Stimulated activated CD4-positive, alpha-beta T cell treated with anti-CD3 and anti-CD28 coated beads, TNF-alpha, amount 100 ng/mL, for 24 hours (primary cell): ENCODE measurements at places on chromosomes 6 and 20.

GRCh38 chr6:142152746-142153145, 5.7 kb downstream of the VTA1 start:
- no peak for DNase-seq

- DNase-seq: no peak
Observed at GRCh38 chr20:22688485-22688884, 104.1 kb upstream of the FOXA2 start.

- no peak for DNase-seq
Observed at GRCh38 chr20:8435285-8436035, 303.4 kb downstream of the PLCB1 start.

- no peak for DNase-seq
Observed at GRCh38 chr6:108355120-108355519, 60.3 kb downstream of the AFG1L start.

DNA sequence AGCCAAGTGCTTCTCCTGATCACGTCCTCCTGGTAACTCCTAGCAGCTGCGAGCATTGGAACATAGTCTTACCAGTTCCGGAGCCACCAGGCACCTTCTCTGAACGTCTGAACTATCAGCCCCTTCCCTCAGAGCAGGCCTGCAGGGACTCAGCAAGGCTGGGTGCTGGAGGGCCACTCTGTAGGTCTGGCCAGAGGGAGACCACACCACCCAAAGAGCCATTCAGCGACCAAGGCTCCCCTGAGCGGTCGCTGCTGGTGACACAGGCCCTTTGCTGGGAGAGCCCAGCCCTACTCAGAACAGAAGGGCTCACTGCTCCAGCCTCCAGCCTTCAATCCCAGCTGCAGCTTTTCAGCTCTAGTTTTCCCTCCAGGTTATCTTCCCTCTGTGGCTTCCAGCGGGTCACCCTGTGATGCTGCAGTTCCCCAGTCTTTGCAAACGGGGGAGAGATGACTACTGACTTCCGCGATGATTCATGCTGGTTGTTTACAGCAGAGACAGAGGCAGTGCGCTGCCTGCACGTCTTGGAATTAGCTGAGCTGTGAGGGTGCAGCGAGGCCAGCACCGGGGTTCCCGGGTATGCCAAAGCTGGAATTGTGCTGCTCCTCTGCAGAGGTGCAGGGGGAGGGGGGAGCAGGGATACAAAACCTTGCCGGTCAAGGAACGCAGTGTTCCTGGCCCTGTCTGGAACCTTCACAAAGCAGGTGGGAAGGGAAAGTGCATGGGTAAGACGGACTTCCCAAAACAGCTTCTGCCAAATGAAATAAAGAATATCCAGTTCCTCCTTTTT, 161.4 kb downstream of the LY86 start:
- DNase-seq: no peak

GRCh38 chr6:38337819-38338465, 301.8 kb downstream of the BTBD9 start:
- DNase-seq: no peak

GRCh38 chr6:81763051-81763450, 10.6 kb upstream of the TENT5A start:
- no peak for DNase-seq

- DNase-seq: no peak
Observed at GRCh38 chr6:129785047-129785755, 75.2 kb upstream of the ARHGAP18 start.

- no peak for DNase-seq
Observed at GRCh38 chr20:33322456-33322855, 39.4 kb downstream of the BPIFB1 start.

GRCh38 chr20:11853359-11853758, 64.3 kb upstream of the BTBD3 start:
- no peak for DNase-seq

DNA sequence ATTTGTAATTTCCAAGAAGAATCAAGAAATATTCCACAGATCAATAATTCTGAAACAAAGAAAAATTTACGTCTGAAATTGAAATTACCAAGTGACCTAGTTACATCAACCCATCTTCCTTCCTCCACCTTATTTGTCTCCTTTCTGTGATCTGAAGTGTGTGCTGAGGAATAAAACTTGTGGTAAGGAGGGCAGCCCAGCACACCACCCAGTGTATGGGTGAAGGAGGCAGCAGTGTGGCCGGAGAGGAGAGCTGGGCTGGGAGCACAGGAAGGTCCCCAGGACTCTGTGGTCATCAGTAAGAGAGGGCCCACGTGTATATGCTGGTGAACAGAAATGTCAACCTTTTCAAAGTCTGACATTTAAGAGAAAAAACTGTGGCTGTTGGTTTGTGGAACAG, 11.3 kb upstream of the CCR6 start:
- no peak for DNase-seq

- DNase-seq: no peak
Observed at GRCh38 chr6:108738684-108739416, 109.4 kb upstream of the ARMC2 start.

DNA sequence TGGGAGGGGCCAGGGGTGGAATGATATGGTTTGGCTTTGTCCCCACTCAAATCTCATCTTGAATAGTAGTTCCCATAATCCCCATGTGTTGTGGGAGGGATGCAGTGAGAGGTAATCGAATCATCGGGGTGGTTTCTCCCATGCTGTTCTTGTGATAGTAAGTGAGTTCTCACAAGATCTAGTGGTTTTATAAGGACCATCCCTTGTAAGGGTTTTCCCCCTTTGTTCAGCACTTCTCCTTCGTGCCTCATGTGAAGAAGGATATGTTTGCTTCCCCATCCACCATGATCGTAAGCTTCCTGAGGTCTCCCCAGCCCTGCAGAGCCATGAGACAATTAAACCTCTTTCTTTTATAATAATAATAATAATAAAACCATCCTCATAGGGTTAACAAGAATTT, 88.8 kb upstream of the PRND start:
- DNase-seq: no peak

GRCh38 chr6:122563364-122564052, 46.7 kb upstream of the PKIB start:
- DNase-seq: no peak

DNA sequence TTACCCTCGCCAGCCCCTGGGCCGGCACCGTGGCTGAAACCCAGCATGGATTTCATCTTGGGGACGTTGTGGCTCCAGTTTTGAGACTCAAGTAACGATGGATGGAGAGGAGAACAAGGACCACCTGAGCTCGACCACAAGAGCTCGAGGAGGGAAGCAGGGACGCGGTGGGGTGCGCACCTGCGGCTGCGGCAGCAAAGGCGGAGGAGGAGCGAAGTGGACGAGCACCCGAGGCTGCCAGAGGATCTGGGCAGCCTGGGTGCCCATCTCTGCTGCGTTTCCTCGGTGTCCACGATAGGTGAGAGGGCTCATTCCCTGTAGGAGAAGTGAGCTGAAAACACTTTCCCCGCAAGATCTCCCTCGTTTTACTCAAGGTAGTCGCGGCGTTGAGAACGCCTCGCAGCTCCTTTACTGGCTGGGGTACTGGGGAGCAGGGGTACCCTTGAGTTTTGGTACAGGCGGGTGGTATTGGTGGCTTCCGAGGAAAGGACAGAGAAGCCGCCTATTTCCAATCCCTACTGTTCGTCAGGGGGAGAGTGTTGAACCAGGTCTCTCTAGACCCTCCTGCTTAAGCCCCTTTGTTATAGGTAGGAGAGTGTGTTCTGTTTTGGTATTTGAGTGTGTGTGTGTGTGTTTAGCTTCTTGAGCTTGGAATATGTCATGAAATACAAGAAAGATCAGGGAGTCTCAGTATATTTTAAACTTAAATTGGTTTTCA, 137.7 kb downstream of the TRIM27 start:
- no peak for DNase-seq

- no peak for DNase-seq
Observed at GRCh38 chr6:157625764-157626163, 197.3 kb upstream of the SNX9 start.

DNA sequence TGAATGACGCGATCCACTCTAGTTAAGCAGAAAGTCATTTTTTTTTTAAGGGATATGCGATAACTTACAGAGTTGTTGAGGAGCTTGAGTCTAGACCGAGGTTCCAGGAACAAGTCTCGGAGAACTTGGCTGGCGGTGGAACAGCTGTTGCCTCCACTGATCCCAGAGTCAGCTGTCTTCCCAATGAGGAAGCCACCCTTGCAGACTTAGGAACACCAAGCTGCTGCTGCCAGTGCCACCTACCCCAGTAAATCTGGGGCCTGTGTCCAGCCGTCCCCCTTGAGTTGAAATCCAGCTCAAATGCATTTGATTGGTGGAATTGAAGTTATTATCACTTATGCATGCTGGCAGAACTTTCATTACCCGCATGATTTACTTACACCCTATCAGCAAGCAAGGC, 6.7 kb downstream of the PFDN4 start:
- DNase-seq: no peak

DNA sequence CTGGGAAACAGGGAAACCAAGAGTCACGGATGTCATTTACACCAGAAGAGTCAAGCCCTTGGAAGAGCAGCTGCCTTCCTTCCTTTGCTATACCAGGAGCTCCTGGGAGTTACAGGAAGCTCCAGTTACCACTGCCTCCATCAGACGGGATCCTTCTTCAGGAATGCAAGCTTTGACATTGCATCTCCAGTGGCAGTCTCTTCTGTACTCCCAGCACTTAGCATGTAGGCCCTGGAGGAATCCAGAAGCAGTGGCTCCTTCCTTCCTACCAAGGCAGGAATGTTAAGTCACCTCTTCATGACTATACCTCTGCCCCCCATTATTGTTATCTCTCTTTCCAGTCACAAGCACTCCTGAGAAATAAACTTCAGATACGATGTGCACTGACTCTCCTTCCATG, 836.0 kb downstream of the MAFB start:
- DNase-seq: no peak

- DNase-seq: no peak
Observed at GRCh38 chr6:35610830-35611229, 77.9 kb downstream of the FKBP5 start.

DNA sequence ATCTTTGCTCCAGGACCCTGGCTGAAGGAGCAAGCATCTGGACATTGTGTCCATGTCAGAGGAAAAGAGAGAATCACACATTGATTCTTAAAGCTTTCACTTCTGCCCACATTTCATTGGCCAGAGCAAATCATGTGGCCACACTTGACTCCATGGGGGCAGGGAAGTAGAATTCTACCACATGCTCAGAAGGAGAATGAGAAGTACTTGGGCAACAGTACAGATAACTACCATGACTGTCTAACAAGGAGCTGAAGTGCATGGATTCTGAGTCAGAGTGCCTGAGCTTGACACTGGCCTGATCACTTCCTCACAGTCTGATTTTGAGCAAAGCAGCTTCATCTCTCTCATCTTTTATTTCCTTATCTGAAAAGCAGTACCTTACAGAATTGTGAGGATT, 38.6 kb downstream of the GHRH start:
- DNase-seq: no peak

DNA sequence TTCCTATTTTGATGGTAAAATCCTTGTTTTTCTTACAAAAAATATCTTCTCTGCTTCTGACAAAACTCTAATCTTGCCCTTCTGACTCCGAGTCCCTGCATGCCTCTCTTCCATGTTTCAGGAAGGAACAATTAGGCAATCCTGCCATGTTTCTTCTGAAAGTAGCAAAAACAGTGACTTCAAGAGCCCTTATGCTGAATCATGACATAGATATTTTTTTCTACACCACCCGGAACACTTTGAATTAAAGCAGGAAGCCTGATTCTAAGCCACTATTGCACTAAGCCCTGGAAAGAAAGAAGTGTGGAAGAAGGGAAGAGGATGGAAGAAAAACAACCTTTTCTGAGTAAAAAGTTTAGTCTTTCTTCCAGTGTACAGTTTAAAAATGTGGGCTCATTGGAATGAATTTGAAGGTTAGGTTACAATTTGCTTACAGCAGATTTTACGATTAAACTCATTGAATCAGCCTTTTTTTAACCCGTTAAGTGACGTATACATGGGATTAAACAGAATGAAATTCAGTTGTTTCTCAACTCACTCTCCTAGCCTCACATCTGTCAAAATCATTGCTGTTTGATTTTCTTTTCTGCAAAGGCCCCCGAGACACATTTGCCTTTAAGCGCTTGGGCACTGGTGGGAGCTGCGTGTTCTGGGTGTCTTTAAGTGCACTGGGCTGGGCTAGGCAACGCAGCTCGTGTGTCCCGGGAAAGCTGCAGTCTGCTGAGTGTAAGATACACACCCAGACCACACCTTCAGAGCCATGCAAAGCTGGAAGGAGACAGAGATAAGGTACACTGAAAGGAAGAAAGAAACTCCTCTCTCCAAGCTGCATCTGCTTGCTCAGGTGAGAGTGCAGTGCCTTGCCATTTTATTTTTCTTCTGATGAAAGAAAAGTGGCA, 159.4 kb upstream of the CITED2 start:
- no peak for DNase-seq

DNA sequence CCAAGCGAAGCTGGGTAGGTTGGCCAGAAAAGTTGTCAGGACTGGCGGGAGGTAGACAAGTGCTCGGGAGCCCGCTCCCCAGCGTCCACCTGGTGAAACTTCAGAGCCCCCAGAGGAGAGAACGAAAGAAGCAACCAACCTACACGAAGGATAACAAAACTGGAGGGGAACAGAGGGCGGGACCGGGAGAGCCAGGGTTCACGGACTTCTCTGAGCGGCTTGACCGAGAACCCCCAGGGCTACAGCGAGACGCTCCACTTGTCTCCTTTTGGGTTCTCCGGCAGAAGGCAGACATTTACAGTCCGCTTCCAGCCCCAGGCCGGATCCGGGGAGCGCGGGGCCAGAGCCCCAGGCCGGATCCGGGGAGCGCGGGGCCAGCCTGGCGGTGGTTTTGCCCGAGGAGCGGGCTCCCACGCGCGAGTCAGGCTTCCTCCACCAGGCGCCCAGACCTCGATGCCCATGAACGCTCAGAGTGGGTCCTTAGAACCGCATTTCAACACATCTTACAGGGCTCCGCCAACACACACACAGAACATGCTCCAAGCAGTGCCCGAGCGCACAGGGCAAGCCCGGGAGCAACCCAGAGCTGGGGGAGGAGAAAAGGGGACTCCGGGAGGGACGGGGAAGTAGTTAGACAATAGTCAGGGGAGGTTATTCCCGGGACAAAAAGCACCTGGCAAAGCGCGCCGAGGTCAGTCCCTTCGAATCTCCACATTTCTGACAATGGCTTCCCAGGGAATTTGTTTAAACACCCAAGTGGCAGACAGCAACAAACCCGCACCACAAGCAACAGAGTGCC, 1.1 kb downstream of the PTPRK start:
- DNase-seq: no peak

DNA sequence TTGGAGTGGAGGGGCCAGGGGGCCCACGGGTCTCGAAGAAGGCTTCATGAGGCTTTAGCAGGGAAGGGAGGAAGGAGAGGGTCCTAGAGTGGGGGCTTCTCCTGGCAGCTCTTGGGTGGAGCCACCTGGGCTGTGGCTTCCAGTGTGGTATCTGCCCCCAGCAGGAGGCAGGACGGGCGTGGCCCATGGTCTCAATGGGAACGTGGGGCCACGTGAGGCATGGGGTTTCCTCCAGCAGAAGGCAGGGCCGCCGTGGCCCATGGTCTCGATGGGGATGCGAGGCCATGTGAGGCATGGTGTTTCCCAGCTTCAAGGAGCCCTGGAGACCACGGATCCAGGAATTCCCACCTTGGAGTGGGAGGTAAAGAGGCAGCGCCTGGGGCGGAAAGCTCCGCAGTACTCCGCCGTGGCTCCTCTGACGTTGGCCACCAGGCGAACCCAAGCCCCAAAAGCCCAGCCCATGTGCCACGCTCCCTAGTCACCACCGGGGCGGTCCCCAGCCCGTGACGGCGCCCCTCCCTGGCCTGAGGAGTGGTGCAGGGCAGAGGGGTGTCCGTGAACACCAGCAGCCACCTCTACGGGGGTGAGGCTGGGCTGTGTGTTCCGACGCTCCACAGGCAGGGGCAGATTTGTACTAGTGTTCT, 62.0 kb upstream of the GATA5 start:
- no peak for DNase-seq
